Stimulated activated naive CD8-positive, alpha-beta T cell treated with anti-CD3 and anti-CD28 coated beads, Interleukin-15, Interleukin-2, amounts not matched to agents 100 U/mL and 50 U/mL, for 24 hours (primary cell): ENCODE measurements at places on chromosomes 16 and 17.
A peak's percentile ranks its signal among the peaks of the same experiment; 100 is the strongest.

DNA sequence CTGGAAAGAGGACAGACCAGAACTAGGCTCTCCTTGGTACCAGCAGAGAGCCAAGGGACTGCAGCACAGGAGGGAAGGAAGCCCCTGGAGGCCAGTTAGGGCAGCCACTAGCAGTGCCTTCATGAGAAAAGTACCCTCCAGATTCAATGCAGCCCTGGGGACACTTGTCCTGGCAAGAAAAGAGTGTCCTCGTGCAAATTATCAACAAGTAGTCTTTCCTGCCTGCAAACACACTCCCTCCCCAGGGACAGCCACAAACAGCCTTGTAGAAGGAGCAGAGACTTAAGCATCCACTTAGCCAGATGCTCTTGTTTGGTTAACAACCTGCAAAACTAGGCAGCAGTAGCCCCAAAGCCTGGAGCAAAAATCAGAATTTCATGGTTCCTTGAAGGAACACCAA, 24.3 kb downstream of the CENPV start:
- DNase-seq = no peak

DNA sequence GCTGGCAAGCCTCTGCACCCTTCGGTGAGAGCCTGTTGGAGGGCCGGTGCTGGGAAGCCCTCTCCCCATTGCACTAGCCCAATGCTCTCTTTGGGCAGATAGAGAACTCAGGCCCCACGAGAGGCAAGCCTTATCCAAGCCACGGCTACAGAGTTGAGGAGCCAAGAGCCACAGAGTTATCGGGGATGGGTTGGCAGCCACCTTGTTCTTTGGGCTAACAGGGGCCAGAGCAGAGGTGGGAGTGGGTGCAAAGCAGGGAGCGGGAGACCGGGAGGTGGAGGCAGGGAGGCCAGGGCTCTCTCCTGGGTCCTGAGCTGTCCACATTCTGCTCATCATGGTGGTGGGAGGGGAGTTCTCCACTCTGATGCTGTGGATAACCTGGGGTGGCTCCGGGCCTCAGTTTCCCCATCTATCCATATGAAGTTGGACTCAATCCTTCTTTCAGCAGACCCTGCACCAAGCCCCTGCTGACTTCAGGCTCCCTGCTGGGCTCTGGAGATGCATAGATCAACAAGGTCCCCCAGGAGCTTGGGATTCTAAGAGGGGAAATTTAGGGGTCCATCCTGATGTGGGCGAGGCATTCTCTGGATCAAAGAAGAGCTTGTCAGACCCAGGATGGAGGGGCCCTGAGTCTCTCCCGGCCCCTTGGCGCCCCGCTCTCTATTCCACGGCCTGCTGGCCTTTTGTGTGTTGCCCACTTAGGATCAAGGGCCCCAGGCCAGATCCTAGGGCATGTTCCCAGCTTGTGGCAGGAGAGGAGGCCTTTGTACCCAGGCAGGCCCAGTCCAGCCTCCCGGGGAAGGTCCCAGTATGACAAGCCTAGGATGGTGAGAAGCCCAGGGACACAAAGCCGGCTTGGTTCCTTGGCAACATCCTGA, 557 bp upstream of the CX3CL1 start:
- DNase-seq = no peak

DNA sequence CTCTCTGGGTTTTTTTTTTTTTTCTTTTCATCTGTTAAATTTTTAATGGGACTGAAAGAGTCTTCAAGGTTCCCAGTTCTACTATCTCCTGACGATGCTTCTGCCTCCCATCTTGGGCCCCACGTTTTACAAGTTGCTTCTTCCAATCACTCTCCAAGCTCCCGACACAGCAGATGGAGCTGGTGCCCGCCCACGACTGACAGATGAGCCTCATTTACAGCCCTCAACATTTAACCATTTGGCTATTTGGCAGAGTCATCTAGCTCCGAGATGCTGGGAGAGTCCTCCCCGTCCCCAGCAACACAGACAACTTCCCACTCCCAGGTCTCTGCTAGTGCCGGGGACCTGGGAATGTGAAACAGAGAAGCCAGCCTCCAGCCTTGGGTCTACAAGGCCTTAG, 276.9 kb downstream of the SHISA9 start:
- no peak for DNase-seq

DNA sequence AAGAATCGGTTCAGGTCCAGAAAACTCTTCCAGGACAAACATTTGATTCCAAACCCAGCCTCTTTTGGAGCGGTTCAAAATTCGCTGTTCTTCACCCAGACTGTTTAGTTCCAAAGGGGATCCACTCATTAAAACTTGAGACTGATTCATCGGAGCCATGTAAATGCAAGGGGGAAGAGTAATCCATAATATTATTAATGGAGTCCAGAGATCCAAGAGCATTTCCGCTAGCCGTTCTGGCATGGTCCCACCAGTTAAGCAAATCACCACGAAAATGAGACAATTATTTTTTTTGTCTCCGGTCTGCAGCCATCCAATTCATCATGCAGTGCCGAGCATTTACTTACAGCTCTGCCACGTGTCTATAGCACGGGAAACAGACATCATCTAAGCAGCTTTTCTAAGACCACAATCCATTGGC, 15.1 kb downstream of the CDH8 start:
- no peak for DNase-seq

GRCh38 chr17:80356231-80356856, 58.6 kb upstream of the ENDOV start:
- no peak for DNase-seq

GRCh38 chr17:11363565-11364117, 122.6 kb downstream of the SHISA6 start:
- DNase-seq = no peak

- DNase-seq = no peak
Observed at GRCh38 chr17:34246446-34246845, 8.6 kb upstream of the CCL2 start.

GRCh38 chr16:76294396-76295214, 17.4 kb downstream of the CNTNAP4 start:
- DNase-seq = no peak

DNA sequence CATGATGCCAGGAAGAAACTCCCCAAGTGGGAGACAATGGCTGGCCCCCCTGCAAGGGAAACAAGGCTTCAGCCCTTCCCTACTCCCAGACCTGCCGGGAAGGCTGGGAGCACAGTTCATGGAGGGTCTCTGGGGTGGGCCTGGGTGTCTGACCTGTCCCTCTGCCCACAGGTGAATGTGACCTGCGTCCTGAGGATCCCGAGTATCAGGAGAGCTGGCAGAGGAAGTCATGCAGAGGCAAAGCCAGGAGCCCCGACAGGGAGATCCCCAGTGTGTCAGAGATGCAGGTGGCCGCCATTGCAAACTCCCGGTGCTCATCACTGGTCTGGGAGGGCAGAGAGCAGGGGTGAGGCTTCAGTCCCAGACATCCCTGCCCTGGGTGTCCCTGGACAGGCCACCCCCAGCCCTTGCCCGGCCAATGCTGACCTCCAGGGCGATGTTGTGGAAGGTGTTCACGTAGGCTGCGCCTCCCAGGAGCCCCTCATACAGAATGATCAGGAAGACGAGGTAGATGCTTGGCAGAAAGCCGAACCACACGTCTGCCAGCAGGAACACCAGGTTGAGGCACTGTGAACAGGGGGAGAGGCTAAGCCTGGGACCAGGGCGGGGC, 5.3 kb upstream of the NPIPB7 start:
- DNase-seq = no peak

DNA sequence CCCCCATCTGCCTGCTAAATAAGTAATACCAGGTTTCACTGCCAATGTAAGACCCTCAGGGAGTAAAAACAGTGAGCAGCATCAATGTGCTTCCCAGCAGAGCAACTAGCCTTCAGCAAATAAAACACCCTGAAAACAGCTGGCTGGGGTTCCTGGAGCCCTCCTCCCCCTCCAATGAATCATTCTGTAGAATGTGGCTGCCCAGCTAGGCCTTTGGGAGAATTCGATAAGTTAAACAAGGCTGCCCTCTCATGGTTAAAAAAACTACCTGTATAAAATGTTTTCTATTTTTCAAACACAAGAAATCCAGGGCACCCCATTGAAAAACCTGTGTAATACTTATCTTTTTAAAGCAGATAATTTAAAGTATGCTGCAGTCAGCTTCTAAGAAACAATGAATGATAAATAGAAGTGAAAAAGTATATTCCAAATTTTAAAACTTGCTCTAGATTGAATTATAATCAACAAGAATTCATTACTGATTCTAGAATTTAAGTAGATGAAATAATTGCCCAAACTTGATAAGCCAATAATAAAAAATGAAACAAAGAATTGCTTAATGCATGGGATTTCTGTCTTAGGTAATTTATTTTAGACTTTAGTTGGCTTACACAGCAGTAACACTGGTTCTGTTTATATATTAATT, 9.4 kb upstream of the TOM1L1 start:
- DNase-seq = no peak

DNA sequence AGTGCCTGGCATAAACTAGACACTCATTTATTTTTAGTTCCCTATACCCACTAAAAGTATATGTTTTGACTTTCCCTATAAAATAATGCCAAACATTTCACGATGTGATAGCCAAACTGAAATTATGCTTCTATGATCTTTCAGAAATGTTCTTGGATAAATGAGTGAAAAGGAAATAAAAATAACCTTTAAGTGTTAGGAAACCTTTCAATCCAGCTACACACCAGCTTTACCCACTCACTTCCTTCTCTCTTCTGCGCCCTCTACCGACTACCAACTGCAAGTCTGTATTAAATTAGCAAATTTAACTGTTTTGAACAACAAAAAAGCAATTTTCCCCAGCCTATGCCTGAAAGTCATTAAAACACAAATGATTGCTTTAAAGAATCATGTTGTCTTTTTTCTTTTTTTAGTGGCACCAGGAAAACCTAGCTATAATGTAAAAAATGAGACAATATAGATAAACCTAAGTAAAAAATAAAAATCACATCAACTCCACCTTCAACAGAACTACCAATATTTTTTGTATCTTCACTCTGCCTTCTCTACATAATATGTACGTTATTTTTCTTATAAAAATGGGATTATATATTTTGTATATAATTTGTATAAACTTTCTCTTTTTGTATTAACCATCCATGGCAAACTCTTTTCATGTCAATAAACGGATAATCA, 13.2 kb upstream of the TMEM100 start:
- DNase-seq = peak; percentile 43

DNA sequence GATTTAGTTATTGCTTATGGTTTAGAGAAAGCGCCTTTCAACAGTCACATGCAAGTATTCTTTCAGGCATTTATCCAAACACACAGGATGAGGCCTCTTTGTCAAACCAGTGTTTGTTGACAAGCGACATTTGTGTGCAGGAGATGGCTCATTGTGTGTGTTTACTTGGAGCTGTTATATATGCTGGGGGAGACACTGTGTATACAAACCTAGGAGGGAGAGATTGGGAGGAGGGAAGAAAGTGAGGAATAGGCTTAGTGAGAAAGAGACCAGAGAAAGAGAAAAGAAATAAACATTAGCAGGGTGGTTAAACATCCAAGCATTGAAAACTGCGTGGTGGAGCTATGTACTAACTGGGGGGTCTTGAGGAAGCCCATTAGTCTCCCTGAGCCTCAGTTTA, 437.6 kb downstream of the MAF start:
- no peak for DNase-seq

GRCh38 chr17:49715717-49716279, 8.0 kb upstream of the SLC35B1 start:
- DNase-seq = peak; percentile 58

DNA sequence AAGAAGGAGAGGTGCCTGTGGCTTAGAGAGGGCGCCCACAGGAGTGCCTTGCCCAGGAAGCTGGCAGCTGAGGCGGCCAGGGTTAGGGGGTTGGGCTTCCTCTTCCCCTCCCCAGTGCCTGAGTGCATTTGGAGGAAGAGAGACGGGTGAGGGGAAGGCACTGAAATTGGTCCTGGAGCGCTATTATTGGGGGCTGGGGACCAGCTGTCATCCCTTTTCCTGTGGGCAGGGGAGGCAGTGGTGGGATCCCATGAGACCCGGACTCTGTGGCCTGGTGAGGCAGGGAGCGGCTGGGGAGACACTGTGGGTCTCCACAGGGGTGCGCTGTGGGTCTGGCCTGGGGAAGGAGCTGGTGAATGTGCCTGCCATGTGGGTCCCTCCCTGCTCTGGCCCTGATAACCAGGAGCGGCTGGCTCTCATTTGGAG, 259.7 kb downstream of the SEC14L1 start:
- peak; percentile 88 for DNase-seq

GRCh38 chr17:49299996-49300395, 62.1 kb downstream of the ZNF652 start:
- DNase-seq = no peak

GRCh38 chr17:27765353-27765752, 35.0 kb downstream of the NOS2 start:
- no peak for DNase-seq

DNA sequence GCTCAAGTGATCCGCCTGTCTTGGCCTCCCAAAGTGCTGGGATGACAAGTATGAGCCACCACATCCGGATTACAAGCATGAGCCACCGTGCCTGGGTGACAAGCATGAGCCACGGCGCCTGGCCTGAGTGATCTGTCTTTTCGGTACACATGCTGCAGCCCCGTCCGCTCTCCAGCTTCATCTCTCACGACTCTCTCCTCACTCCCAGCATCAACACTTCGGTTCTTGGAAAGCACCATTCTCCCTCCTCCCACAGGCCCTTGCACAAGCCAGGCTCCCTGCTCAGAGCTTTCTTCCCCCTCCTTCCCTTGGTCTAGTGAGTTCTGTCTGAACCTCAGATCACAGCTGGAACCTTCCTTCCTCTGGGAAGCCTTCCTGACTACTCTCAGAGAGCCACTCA, 6.5 kb upstream of the NCBP3 start:
- no peak for DNase-seq

DNA sequence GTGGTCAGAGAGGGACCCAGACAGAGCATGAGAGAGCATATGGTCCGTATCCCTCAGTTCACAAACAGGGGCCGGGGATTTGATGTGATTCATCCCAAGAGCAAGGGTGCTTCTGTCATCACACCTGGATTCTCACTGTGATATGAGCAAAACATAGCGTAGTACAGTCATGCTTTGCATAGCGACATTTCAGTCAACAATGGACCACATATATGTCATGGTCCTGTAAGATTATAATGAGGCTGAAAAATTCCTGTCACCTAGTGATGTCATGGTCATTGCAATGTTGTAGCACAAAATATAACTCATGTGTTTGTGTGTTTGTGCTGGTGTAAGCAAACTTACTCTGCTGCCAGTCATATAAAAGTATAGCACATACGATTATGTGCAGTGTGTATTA, 207.4 kb upstream of the CDH13 start:
- DNase-seq = no peak

DNA sequence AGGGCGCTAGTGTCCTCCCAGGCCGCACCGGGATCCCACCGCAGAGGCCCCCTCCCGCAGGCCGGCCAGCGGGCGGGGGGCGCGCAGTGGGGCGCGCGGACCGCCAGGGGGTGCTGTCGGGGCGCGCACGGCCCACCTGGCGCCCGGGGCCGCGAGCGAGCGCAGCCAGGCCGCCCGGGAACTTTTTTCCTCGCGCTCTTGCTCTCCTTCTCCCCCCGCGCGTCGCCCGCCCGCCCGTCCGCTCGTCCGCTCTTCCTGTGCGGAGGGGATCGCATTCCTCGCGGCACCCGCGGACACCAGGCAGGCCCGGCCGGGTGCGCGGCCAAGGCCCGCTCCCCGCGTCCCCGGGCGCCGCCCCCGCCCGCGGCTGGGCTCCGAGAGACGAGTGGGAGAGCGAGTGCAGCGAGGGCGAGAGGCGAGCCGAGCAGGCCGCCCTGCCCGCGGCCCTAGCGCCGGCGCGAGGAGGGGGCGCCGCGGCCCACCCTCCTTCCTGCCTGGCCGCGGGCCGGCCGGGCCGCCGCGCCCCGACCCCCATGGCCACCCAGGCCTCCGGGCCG, at the start of gene RAI1:
TSS of gene RAI1 (plus strand) at position 272 of the 557 bp plus-strand sequence. CDS start 111,491 bp downstream, outside the sequence.
- DNase-seq = peak; percentile 81

GRCh38 chr17:81794509-81794908, 9.4 kb upstream of the GCGR start:
- DNase-seq = no peak

GRCh38 chr17:17873450-17873991, 36.7 kb upstream of the SREBF1 start:
- no peak for DNase-seq

GRCh38 chr16:22210854-22211253, 4.8 kb downstream of the EEF2K start:
- no peak for DNase-seq
